ENCODE measurements at places on chromosomes 4 and X. TPM values are rescaled to one million over a fixed set of nuclear protein-coding genes. Genes with fewer than 3 reads are reported as not detected.

DNA sequence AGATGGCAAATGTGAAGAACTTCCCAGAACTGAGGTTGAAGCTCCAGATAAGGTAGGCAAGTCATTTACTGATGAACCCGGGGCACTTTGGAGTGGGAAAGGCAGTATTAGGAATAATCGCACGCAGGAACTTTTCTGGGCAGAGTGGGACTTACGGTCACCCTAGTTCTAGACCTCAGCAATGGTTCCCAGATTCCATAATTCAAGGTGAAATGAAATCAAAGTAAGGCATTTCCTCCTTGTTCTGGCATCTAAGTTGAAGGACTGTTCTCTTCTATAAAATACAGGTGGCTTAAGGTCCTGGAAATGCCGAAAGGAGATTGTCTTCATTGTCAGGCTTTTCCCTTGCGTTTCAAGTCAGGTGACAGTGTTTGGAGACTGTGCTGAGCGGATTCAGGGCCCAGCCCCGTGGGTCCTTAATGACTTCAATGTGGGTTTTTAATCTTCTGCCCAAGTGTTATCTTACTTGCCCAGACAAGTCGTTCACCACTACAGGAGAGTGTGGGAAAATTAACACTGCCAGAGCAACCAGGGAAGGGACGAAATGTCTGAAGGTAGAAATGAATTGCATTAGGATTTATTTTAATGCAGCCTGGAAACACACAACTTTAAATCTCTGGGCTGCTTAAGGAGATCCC lies 52.1 kb upstream of the STOX2 start:
- no peak for DNase-seq

DNA sequence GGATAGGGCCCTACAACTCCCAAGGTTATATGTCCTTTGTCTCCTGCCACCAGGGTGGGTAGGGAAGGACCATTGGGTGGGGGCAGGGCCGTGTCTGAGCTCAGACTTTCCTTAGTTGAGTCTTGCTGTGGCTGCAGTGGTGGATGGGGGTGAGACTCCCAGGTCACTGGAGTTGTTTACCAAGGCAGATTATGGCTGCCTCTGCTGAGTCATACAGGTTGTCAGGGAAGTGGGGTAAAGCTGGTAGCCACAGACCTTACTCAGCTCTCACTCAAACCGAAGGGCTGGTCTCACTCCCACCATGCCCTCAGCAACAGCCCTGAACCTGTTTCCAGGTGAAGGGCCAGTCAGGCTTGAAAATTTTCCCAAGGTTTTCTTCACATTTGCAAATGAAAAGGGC lies 58.8 kb upstream of the FAAH2 start:
- no peak for DNase-seq

GRCh38 chrX:41317477-41318208 lies 16.3 kb upstream of the DDX3X start:
- DNase-seq: no peak

GRCh38 chr4:1171311-1172227 lies 814 bp downstream of the SPON2 start:
- DNase-seq: no peak

GRCh38 chr4:139521754-139522401 lies 34.1 kb downstream of the SETD7 start:
- DNase-seq: no peak

SRPK3 gene
- total RNA-seq: 0.49 TPM

RHOXF1 gene
- not detected for total RNA-seq

RBM3 gene
- total RNA-seq: 180 TPM

GRCh38 chr4:1396806-1397455 lies 9.3 kb downstream of the NKX1-1 start:
- DNase-seq: no peak

DNA sequence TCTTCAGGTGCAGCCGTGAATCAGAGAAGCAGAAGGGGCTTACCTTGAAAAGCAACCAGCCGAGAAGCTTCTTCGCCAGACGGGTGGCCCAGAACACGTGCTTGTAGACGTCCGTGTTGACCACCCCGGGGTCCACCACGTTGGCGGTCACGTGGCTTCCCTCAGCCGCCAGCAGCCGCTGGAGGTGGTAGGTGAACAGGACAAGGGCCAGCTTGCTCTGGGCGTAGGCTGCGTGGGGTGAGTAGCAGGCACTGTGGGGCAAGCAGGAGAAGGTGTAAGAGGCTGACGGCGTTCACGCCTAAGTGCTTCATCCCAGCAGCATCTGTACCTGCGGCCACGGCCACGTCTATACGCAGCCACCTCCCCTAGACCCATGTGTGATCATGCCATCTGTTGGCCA lies 257.8 kb downstream of the DHRSX start:
- DNase-seq: no peak

DNA sequence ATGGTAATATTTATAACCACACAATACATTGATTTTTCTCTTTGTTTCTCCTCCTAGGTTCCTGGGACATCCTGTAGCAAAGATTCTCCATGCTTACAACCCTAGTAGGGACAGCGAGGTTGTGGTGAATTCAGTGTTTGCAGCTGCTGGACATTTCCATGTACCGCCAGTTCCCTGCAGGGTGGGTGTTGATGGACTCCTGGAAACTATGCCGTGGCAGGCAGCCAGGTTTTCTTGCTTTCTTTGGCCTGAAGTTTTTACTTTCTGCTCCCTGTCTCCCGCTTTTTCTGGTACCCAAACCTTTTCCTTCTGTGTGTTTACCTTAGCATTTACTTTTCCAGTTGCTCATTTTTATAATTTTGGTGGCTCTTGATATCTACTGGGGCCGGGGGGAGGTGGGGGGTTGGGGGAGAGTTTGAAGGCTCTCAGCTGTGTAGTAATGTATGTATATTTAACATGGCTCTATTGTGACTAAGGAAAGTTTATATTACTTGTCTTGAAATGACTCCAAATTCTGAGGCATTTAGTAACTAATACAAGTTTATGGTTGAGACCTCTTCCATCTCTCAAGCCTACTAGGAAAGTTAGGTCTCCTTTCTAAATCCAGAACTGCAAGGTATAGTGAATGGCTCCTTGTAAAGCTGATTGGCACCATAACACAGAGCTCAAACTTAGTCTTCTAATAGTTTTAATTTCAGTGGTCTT lies 89.7 kb downstream of the TMEM131L start:
- no peak for DNase-seq

DNA sequence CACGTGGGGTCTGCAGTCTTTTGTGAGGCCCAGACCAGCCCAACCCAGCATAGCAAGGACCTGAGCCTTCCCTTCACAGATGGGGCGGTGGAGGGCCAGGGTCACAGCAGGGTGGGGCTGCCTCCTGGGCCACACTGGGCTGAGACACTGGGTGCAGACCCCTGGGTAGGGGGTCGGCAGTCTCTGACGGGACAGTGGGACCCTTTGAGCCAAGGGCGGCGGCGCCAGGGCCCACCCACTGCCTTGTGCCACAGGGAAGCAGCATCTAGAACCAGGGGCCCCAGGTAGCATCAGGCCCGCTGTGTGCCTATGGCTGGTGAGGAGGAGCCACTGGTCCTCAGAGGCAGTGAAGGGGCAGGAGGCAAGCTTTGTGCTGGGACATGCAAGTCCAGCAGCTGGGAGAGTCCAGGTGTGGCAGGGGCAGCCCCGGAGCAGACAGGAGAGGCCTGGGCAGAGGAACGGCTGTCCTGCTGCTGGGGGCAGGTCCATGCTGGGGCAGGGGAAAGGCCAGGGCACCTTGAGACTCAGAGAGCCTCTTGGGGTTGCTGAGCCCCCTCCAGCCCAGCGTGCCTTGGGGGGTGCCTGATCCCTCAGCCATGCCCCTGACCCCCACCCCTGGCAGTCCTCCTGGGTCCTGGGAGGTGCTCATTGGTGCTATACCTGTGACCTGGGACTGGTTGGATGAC lies 131.3 kb upstream of the NKX1-1 start:
- DNase-seq: no peak

PLRG1 gene
- total RNA-seq: 59.5 TPM

USP51 gene
- total RNA-seq: 0.42 TPM

DNA sequence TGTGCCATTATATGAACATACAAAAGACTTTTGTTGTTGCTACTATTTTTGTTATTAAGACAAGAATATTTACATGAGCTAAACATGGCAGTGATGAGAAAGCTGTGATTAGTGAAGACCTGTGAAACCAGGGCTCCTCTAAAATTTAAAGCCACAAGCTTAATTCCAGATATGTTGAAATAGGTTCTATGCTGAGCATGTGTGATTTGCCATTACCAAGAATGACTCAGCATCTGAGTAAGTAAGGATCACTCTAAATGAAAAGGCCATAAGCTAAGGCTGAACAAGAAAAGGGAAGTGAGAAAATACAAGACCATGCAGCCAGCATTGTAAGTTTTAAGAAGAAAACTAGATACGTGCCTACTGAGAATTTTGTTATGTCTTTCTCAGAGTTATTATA lies 75.9 kb upstream of the CAMK2D start:
- no peak for DNase-seq

PHKA1 gene
- 3.9 TPM for total RNA-seq

- DNase-seq: no peak
Observed at GRCh38 chr4:27057662-27058061, 197.0 kb downstream of the STIM2 start.

TMSB15A gene
- total RNA-seq: not detected

HTN3 gene
- total RNA-seq: not detected

DNA sequence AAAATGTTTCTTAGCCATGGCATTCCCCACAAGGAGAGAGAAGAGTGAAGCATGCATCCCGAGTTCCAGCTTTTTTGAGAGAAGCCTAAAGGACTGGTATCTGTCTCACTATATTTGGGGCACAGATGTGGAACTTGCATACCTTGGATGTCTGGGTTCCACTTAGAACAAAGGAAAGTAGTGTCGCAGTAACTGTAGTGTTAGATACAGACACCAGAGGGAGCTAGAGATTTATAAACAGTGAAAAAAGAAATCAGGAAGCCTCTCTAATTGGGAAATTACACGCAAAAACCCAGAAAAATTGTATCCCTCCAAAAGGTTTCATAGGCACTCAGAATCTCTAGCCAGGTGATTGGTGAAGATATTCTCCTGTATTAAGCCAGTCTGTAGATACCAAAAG lies 34.4 kb downstream of the AGTR2 start:
- no peak for DNase-seq

- DNase-seq: no peak
Observed at GRCh38 chr4:25098964-25099891, 61.0 kb downstream of the SEPSECS start.

TCEAL7 gene
- total RNA-seq: 2.5 TPM

DNA sequence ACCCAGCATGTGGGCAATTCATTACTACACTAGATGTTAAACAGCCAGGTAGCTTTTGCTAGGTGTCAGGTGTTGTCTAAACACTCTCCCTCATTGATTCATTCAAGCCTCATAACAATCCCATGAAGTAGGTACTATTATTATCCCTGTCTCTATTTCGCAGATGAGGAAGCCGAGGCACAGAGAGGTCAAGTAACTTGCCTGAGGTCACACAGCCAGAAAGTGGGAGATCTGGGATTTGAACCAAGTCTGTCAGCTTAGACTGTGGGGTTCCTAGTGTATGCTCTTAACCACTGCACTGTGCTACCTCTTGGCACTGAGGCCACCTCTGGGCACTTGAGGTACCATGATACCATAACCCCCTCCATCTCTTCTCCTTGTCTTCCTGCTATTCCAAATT lies 17.4 kb upstream of the XPNPEP2 start:
- no peak for DNase-seq

- DNase-seq: no peak
Observed at GRCh38 chr4:73718375-73719373, 21.7 kb upstream of the CXCL8 start.

TRIM2 gene
- 31.0 TPM for total RNA-seq

DNA sequence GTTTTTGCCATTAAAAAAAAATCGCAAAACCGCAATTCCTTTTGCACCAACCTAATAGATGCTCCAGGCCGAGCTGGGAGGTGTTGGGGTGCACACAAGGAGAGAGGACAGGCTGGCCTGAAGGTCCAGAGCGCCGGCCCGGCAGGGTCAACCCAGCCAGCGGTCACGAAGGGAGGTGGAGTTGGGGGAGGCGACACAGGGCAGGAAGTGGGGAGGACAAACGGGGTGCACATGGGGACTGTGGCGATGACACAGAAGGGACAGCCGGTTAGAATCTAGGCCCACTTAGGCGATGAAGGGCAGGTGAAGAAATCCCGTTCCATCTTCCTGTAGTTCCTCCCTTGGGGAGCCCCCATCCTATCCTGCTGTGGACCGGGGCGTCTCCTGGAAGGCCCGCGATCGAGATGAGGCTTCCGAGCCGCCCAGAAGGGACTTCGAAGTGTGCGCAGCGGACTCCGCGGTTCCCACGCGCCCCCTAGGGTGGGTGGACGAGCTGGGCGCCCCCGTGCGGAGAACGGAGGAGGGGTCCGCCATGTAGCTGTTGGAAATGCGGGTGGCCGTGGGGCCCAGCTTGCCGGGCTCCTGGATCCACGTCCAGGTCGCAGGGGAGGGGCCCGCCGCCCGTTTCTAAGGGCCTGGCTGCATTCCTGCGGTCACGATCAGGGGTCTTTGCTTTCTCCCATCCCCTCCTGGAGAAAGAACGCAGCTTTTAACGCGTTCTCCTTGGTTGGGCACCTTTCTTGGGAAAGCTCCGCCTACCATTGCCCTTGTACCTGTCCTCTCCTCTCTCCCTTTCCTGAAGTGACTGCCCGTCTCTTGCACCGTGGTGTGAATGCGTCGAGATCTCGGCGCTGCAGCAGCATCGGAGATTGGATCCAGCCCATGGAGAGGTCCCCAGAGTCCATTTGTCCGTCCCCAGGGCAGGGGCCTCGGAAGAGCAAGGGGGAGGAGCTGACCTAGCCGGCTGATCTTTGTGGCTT lies 17.0 kb upstream of the HPF1 start:
- DNase-seq: no peak
